ENCODE measurements at places on chromosomes 2 and 18. TPM values are rescaled to one million over a fixed set of nuclear protein-coding genes. Genes with fewer than 3 reads are reported as not detected.

DNA sequence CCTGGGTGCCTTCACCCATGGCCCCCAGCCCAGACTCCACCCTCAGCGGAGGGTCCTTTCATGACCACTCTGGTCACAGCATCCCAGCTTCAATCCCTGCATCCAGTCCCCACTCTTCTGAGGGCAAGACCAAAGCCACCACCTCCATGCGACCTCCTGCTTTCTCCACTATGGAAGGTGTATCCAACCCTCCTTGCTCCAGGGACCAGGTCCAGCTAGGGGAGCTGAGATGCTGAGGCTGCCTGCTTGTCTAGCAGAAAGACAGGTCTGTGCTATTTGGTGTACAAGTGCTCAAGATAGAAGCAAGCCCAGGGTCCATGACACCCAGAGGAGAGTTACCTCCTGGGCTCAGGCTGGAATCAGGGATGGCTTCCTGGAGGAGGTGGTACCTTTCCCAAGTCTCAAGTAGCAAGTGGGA lies 73.8 kb upstream of the RAB6C start:
- DNase-seq = no peak

DNA sequence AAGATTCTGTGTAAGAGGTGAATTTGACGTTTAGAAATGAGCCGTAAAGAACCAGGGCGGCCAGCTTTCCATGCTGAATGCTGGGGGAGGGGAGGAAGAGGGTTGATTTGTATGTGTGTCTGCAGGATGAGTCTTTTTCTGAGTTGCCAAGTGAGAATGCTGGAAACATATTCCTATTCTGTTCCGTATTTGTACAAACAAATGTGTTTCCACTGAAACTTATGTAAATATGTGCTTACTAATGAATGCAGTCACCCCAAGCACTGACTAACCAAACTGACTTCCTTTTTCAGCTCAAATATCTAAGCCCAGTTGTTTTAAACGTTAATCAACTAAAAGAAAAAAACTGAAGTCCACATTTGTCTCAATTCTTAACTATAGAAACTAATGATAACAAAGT lies 74.9 kb upstream of the APCDD1 start:
- DNase-seq = no peak

DNA sequence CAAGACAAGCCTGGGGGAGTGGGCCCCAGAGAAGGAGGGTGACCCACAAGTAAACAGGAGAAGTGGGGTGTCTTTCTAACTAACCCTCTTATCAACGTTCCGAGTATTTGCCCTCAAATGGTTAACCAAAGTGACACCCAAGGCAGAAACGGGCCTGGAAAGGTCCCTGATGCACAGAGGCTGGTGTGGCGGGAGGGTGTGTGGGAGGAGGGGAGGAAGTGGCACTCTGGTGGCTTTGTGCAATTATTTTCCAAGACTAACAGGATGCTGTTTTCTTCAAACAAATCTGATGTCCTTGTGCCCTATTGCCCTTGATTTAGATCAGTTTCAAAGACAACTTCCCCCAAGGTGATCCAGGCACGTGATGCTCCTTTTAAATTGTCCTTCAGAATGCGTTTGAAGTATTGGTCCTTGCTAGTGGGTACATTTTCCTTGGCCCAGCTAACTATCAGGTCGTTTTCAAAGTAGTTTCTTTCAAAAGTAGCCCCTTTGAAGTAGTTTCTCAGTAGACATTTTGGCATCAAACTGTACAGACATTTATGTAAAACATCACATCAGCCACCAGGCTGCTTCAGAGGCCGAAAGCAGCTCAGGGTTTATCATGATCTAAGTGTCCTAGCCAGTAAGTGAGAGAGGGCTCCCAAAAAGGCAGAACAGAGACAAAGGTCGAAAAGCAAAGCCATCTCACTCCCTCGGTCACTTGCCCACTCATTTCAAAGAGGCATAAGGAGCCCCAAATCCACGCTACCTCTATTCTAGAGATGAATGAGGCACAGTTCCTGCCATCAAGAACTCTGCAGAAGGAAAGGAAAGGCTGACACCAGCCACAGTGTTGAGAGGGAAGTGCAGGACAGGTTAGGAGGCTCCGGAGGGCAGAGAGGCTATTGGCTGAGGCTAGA lies 371.1 kb upstream of the ID2 start:
- no peak for DNase-seq

The CDKL4 gene
- 0.46 TPM for total RNA-seq

The DPP4 gene
- total RNA-seq = 3.6 TPM

The CYP27C1 gene
- 2.9 TPM for total RNA-seq

Data from WTC11 (cell line).